AG04450 (cell line): ENCODE measurements at places on chromosomes 6 and 20.

DNA sequence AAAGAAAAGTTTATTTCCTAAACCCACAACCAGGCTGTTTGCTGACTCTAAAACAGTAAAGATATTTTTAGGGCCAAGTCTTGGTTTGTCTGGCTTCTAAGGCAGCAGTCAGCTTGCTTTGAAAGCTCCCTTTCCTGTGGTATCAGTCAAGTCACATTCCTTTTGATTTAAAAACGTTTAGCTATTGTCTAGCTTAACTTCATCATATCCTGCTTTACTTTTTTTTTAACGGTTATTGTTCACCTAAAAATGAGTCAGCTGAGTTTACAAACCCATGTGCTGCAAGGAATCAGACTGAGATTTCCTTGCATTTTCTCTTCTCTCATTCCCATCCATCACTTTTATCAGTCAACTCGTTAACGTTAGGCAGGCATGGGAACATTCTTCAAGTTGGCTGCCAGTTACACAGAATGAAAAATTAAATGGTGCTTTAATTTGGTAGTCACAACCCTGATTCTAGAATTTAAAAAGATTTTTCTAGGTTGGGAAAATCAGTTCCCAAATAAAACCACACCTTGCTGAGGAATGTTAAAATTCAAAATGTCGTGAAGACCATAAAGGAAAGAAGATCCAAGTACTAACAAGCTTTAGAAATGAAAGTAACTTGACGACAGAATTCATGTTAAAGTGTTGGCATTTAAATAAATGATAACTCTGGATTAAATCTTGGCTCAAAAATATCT is 45.9 kb downstream of the ELOVL5 start:
- DNase-seq, result no peak

DNA sequence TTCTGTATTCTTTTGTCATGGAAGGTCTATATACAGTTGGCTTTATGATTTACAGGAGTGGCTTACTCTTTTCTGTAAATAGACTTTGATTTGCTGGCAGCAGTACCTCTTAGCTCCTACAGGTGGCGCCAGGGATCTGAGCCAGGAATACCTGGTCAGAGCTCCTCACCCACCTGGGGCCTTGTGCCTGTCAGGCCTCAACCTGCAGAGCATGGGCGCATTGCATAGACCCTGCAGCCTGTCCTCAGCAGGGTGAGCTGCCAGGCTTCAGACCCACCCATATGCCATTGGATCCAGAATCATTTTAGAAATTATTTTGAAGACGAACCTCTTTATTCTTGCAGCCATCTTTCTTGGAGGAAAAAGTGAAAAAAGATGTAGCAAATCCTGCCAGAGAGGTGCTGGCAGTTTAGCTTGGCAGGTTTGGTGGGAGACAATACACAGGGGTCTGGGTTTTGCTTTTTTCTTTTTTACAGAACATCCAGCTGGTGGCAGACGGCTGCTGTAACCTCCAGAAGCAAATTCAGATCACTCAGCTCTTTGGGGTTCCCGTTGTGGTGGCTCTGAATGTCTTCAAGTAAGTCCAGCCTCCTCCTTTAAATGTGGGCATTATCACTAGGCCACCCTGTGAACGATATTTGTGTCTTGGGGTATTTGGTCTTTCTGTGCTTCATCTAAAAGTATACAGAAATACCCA is 149.1 kb downstream of the MTHFD1L start:
- DNase-seq, result no peak

- DNase-seq, result peak; percentile 49
These were observed 58.7 kb downstream of the EDN1 start for GRCh38 chr6:12348530-12349511.

DNA sequence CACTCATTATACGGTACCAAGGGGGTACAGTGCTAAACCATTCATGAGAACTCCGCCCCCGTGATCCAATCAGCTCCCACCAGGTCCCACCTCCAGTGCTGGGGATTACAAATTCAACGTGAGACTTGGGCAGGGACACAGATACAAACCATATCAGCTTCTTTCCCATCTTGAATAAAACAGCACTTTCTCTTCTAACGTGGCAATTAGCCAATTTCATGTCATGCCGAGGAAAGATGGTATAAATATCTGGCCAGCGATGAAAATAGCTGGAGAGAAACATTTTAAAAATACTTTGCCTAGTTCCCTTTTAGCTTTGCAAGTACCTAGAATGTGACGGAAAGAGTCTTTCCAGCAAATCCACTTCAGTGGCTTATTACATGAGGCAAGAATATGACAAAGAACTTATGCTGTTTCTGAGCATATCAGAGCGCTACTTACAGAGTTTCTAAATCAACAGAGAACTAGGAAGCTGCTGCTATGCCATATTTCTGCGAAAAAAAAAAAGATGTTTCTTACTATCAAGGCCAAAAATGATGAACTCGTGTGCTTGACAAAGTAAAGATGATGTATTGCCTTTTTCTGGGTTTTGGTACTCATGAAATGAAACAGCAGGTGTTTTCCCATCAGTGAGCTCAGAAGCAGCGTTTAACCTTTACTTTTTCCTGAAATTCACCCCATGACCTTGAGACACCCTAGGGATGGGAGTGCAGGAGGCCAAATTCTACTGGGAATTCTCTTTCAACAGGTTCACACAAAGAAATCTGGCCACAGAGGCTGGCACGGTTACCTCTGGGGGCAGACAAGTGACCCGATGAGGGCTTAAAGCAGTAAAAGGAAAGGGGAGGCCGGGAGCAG is 37.9 kb downstream of the AGPAT4 start:
- no peak for DNase-seq

GRCh38 chr6:147390909-147391536 is 117.5 kb upstream of the SAMD5 start:
- no peak for DNase-seq

- no peak for DNase-seq
These were observed 45.3 kb upstream of the RAB32 start for GRCh38 chr6:146498309-146498708.

DNA sequence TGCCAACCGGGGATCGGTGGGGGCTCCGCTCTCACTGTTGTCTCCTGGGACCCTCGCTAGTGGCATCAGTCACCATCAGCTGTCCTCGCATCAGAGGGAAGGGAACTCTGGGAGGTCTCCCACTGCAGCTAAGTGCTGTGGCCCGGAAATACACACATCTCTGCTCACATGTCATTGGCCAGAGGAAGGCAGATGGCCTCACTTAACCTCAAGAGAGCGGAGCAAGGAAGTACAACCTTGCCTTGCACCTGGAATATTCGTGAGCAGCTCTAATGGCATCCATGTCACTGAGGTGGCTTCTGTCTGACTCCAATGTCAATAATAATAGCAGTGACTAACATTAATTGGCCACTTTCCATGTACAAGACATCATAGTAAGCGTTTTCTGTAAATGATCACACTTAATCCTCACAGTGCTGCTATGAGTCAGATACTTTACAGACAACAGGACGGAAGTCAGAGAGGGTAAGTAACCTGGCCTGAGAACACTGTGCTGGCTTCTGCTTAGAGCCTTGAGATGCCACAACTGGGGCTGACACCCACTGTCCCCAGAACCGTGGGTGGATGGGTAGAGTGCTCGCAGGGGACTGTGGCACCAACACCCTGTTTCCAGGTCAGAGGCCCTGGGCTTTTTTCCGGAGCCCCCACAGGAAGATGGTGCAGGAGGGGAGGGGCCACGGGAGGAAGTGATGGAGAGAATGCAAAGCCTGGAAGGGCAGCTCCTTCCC is 6.0 kb downstream of the LHFPL5 start:
- DNase-seq, result no peak

- no peak for DNase-seq
These were observed 37.9 kb upstream of the BEND6 start for GRCh38 chr6:56916849-56917551.

DNA sequence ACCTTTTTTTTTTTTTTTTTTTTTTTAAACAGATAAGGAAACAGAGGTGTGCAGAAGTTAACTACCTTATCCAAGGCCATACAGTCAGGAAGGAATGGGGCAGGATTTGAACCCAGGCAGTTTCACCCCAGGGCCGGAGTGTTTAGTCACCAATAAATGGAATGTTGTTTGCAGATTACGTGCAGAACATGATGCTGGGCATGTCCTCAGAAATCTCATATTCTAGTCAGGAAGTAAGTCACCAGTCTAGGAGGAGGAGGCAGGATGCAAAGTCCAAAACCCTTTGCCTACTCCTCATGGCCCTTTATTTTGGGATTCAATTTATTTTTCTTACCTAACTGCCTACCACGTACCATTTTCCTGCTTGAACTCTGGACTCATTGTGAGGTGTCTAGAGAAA is 57.1 kb upstream of the LRRC1 start:
- no peak for DNase-seq

- DNase-seq, result no peak
These were observed 200.5 kb upstream of the PHACTR1 start for GRCh38 chr6:12516070-12516469.

- no peak for DNase-seq
These were observed 4.5 kb upstream of the SPDEF start for GRCh38 chr6:34560366-34561226.

DNA sequence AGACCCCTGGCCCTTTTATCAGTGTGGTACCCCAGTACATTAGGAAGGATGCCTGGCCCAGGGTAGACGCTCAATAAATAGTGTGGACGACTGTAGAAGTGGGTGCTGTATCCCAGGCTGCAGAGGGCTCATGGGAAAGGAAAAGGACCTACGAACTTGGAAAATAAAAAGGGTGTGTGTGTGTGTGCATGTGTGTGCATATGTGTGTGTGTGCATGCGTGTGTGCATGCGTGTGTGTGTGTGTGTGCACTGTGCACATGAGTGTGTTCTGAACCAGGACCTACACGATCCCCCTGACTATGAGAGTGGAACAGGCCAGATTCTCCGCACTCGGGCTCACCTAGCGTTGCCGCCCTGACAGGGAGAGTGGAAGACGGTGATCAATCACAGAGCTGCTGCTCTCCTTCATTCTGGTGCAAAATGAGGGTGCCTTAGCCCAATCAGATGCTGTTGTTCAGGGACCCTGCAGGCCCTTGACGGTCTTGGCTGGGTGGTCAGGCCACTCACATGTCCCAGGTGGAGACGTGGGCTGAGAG is 3.5 kb upstream of the UNC93A start:
- DNase-seq, result no peak

DNA sequence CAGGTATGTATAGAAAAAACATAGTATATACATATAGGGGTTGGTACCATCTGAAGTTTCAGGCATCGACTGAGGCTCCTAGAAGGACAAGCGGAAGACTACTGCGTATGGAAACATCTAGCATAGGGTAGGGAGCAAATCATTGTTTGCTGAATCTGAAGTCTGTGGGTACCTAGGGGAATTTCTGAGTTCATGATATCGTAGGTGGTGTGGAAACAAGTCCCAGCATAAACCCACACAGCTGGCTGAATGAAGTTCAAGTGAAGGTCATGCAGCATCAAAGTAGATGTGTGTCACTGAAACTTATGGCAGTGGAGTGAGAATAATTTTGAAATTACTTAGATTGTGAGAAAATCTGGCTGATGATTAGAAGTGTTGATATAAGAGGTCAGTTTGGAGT is 39.4 kb downstream of the MAP7 start:
- DNase-seq, result no peak

- DNase-seq, result no peak
These were observed 21.4 kb upstream of the PREP start for GRCh38 chr6:105424175-105424783.

GRCh38 chr6:124561635-124562130 is 400.6 kb upstream of the RNF217 start:
- DNase-seq, result no peak

DNA sequence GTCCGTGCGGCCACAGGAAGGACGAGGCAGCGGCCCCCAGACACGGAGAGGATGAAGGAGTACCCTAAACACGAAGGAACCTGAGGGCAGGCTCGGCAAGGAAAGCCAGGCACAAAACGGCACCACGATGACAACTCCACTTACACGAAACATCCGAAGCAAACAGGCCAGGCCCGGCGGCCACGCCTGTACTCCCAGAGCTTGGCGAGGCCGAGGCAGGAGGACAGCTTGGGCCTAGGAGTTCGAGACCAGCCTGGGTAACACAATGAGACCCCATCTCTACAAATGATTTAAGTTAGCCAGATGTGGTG is 13.4 kb downstream of the KCNQ2 start:
- no peak for DNase-seq

DNA sequence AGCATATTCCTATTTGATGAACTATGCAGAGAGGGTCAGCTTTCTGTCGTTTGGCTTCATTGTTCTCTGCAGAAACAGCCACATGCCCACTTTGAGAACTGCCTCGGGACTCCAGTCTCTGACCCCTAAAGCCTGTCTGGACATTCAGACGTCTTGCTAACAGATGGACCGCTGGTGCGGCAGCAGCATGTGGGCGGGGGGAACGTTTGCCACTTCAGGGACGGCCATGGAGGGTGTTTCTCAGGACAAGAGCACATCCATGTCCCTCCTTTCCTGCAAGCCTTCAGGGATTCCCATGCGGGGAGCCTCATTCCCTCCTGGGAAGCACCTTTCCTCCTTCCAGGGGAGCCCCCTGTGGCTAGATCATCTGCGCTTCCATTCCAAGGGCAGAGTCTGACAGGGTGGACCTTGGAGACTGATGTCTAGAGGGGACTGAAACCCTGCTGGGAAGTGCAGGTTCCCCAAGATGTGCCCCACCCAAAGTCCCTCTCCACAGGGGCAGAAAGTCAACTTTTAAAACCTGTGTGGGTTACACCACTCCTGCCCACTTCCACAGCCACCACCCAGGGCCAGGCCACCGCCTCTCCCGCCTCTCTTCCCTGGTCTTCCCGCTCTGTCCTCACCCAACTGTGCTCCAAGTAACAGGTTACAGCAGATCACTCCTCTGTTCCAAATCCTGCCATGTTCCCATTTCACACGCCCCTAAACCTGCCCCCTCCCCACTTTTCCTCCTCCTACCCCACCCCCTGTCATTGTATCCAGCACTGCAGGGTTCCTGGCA is 94.8 kb upstream of the PMEPA1 start:
- no peak for DNase-seq

- no peak for DNase-seq
These were observed 112.9 kb downstream of the PXDC1 start for GRCh38 chr6:3638662-3639061.

- DNase-seq, result peak; percentile 71
These were observed 115.7 kb downstream of the AIG1 start for GRCh38 chr6:143176090-143177021.

- DNase-seq, result no peak
These were observed 53.5 kb downstream of the BCAS4 start for GRCh38 chr20:50848341-50848808.

DNA sequence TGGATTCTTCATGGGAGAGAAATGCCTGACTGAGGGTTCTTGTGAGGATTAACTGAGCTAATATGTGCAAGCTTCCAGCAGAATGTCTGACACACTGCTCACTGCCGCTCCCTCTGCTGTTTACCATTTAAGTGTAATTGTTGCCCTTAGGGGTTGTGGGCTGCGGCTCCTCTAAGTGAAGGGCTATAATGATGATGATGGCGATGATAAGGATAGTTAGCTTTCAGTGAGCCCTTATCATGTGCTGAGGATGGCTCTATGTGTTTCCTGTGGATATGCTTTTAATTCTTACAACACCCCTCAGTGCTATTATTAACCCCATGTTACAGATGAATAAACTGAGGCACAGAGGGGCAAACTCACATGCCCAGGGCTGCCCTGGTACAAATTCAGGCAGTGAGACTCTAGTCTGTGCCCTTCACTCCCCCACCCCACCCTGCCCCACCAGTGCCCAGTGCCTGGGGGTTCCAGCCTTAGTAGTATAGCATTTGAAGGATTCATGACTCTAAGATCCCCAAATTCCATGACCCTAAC is 33.4 kb downstream of the TGM2 start:
- no peak for DNase-seq

GRCh38 chr20:25188218-25188617 is 7.3 kb upstream of the ENTPD6 start:
- no peak for DNase-seq

GRCh38 chr6:42226645-42227143 is 9.0 kb upstream of the MRPS10 start:
- no peak for DNase-seq

- no peak for DNase-seq
These were observed 394.6 kb upstream of the PTCHD4 start for GRCh38 chr6:48505621-48506020.
